ENCODE measurements at places on chromosomes 5 and 9. TPM values are rescaled to one million over a fixed set of nuclear protein-coding genes. Genes with fewer than 3 reads are reported as not detected.

The EGR1 gene
- 7.2 TPM for total RNA-seq

The NR6A1 gene
- total RNA-seq, result 1.9 TPM

The MYMK gene
- not detected for total RNA-seq

The FTMT gene
- not detected for total RNA-seq

The QRFP gene
- not detected for total RNA-seq

The FBN2 gene
- 18.2 TPM for total RNA-seq

The SLC25A2 gene
- not detected for total RNA-seq

The ZNF484 gene
- 2.4 TPM for total RNA-seq

The TAS2R1 gene
- not detected for total RNA-seq

The GOLPH3 gene
- 48.6 TPM for total RNA-seq

The RORB gene
- total RNA-seq, result not detected

The SPATA31D4 gene
- not detected for total RNA-seq

The POU5F2 gene
- total RNA-seq, result not detected

The COQ4 gene
- 51.3 TPM for total RNA-seq

The SPTLC1 gene
- total RNA-seq, result 66.9 TPM
